ENCODE measurements at places on chromosomes 6 and 20. TPM values are rescaled to one million over a fixed set of nuclear protein-coding genes. Genes with fewer than 3 reads are reported as not detected.

DNA sequence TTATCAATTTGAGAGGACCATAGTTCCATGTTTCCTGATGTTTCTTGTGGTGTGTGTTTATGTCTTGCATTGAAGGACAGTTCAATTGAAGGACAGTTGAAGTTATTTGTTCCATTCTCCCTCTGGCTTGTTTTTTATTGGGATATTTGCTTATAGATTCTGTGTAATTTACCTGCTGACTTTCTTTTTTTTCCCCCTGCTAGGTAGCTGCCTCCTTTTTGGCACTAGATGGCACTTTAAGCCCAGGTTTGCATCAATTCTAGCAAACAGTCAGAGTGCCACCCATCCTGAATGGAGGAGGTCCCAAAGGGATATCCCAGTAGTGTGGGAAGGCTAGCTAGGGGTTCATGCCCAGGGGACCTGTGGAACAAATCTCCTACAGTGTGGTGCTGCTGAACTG lies 78.1 kb downstream of the CFAP61 start:
- no peak for DNase-seq

The RIN2 gene
- 101 TPM for total RNA-seq

The OPRL1 gene
- 2.6 TPM for total RNA-seq

DNA sequence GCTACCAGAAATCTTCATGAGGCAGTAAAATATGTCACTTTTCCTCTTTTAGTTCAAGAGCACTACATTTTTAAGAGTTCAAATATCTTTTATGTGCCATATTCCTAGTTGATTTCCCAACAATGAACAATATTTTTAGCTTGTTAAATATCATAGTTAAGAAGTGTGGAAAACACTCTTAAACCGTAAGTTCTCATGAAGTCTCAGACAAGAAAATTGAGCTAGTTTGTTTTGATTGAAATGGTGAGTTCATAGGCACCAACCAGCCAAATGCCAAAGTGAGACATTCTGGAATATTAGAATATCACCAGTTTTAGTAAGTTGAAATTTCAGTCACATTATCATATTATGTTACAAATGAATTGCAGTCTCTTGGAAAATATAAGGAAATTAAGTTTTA lies 277.2 kb upstream of the HSF2 start:
- no peak for DNase-seq

The ROMO1 gene
- 81.7 TPM for total RNA-seq

GRCh38 chr6:12269110-12269509 lies 21.1 kb upstream of the EDN1 start:
- DNase-seq, result no peak

DNA sequence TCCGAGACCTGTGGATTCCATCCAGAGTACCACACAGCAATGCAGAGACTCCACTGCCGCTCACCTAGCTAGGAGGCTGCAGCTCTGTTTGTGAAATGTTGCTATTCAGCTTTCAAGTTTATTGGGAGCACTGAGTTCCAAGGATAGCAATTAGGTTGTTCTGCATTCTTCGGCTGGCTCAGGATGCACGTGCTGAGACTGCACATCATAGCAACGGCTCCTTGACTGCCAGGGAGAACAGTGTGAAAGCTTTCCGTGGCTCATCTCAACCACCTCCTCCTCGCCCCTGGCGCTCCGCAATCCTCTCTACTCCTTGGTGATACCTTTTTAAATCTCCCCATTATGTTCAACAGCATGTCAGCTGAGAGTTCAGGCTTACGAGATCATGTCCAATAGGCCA lies 116.6 kb downstream of the TSHZ2 start:
- no peak for DNase-seq

DNA sequence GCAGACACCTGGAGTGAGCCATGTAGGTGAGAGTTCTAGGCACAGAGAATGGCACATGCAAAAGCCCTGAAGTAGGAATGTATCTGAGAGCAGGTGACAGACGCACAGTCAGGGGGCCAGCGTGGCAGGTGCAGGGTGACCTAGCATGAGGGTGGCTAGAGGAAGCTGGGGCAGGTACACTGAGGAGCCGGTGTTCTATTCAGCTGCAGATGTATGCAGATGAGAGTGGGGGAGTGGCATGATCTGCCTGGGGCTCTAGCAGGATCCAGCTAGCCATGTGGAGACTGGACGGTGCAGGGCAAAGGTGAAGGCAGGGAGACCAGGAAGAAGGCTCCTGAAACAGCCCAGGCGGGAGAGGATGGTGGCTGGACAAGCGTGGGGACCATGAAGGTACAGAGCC lies 10.7 kb downstream of the PEDS1 start:
- DNase-seq, result no peak

DNA sequence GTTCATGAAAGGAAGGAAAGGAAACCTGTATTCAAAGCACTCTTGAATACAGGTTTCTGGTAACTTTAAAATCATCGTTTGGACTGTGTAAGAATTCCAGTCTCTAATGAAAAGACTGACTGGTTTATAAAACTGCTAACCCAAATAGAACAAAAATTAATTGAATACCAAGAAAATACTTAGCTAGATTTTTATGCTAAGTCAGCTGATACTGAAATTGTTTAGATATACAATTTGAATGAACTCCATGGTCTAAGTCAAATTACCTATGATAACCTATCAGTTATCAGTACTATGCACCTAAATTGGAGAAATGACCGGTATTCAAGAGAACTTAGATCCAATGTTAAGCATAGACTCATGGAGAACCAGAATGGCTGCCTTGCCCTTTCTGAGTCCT lies 338.3 kb downstream of the RNF144B start:
- DNase-seq, result no peak

GRCh38 chr20:63831993-63832686 lies 1.1 kb upstream of the ZBTB46 start:
- no peak for DNase-seq

The HLA-G gene
- total RNA-seq, result 1.8 TPM
